ENCODE measurements at places on chromosomes 4 and X. TPM values are rescaled to one million over a fixed set of nuclear protein-coding genes. Genes with fewer than 3 reads are reported as not detected.

DNA sequence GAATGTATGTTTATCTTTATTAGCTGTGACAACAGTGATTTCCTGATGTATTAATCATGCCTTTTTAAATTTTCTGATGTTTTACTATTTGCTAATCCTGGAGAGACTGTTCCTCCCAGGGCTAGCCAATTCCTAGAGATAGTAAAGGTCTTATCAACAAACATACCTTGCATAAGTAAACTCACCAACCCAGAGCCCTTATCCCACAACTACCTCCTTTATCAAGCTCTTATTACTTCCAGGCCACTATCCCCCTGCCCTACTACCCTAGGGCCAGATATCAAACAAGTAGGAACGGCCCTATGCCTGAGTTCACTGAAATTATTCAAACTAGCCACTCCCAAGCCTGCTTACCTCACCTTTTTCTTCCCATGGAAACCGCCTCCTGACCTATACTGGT, 58.2 kb upstream of the NPNT start:
- no peak for ATAC-seq

- ATAC-seq = no peak
Observed at GRCh38 chr4:173478201-173478912, 51.7 kb downstream of the HAND2 start.

DNA sequence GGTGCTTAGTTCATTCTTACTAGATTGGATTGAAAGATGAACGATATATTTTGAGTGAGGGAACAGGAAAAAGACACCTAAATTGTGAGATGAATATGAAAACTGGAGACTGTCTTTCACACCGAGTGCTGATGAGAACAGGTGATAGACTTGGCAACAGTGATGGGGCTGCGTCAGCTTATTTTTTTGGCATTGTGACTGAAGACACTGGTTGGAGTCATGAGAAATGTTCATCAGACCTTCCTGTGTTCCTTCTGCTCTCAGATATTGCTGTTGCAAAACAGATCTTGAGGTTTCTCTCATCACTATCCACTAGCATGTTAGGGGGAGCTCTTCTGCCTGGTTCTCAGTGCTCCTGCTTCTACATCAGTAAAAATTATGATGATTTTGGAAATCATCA, 124.2 kb upstream of the KCNIP4 start:
- ATAC-seq = no peak

- peak; percentile 27 for ATAC-seq
Observed at GRCh38 chr4:108834835-108835384, 72.1 kb upstream of the ETNPPL start.

IL2 gene
- not detected for total RNA-seq

DNA sequence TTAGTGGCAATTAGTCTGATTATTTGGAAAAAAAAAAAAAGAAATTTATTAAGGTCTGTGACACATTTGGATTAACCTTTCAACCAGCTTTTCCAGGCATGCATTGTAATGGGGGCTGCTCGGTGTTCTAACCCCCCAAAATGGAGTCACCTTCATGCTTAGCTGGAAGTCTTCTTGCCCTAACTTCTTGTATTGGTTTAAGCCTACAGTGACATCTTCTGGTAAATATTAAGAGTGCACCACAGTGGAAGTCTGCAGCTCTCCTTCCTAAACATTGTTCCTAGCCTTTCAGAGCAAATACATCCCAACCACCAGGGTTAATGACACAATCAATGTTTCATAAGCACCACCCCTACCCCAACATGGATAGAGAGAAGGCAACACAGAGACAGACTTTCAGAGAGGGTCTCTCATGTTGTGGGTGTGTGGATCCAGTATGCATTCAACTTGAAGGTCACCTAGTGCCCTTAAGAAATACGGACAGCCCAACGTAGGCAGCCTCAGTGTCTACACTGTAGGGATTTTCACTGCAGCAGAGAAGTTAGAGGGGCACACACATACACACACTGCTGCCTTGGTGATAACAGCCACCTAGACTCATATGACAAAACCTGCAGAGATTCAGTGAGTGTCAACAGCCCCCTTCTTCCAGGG, 142.9 kb upstream of the MBNL3 start:
- ATAC-seq = no peak

GABRB1 gene
- not detected for total RNA-seq

DNA sequence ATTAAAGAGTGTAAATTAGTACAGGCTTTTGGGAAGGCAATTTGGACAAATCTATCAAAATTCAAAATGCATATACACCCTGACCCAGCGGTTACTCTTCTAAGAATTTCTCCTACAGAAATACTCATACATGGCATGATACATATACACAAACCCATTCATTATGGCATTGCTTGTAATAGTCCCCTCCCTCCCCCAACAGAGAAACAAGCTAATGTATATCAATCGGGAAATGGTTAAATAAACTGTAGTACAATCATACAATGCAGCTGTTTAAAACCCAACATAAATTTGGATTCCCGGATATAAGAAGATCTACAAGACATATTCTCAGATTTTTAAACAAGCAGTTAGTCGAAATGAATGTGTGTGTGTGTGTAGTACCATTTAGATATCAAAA, 808 bp downstream of the HUWE1 start:
- no peak for ATAC-seq

- ATAC-seq = no peak
Observed at GRCh38 chr4:171308661-171309060, 504.5 kb upstream of the GALNTL6 start.

DNA sequence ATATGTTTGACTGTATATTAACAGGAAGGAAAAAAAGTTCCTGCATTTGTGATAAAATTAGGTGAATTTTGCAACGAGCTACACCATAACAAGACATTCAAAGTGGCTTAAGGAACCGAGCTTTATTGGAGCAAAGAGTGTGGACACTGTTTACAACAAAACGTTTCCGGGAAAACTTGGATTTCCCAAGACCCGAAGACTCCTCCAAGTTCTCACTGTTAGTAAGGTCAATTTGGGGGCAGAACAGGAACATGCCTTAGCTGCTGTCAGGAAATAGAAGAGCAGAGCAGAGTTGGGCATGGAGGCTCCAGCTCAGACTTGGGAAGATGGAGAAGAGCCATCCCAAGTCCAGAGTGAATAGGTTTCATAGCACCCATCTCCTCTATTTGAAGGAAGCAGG, 16.5 kb downstream of the ADH6 start:
- no peak for ATAC-seq

DNA sequence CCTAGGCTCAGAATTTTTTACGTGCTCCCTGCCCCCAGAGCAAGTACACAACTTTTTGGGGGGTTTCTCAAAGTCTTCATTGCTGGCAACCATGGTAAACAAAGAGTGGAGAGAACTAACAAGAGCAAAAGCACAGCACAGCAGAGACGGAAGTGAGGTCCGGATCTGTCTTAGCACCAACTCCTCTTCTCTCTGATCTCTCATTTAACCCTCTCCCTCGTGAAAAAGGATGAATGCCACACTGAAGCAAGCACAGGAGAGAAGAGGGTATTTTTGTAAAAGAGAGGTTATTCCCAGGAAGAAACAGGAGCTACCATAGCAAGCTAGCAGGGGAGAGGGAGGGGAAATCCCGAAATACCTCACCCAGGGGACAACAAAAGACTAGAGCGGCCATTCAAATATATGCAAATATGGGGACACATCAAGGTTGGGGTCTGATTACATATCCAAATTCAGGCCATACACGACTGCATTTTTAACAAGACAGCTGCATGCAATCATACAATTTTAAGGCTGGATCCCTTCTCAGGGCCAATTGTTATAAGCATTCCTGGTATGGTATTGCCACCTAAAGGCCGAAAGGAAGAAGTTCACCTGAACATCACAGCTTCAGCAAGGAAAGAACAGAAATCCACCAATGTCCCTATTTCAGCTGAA, 46.6 kb downstream of the CD40LG start:
- ATAC-seq = peak; percentile 59

GRCh38 chr4:177032341-177032740, 239.6 kb upstream of the VEGFC start:
- ATAC-seq = no peak
